ENCODE measurements at places on chromosomes 4 and X.

GRCh38 chrX:147570483-147570882 lies 341.2 kb upstream of the FMR1 start:
- no peak for DNase-seq

DNA sequence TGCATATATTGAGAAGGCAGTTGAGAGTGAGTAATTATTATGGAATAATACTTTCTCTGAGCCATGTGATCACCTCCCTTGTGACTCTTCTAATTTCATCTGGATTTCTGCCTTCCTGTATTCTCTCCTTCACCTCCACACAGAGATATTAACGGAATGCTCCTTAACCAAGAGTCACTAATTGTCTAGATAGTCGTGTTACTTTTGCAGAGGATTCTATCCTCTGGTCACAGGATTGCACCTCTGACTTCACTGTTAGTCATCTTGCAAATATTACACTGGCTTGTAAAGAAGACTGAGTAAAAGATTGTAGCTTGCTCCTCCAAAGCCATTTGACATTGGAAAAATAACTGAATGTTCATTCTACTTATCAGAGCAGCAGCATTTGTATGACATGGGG lies 160.9 kb downstream of the SH2D1A start:
- DNase-seq: no peak

GRCh38 chr4:70571772-70572171 lies 20.3 kb upstream of the AMBN start:
- DNase-seq: no peak

GRCh38 chrX:129227366-129227765 lies 295.9 kb downstream of the SMARCA1 start:
- no peak for DNase-seq

DNA sequence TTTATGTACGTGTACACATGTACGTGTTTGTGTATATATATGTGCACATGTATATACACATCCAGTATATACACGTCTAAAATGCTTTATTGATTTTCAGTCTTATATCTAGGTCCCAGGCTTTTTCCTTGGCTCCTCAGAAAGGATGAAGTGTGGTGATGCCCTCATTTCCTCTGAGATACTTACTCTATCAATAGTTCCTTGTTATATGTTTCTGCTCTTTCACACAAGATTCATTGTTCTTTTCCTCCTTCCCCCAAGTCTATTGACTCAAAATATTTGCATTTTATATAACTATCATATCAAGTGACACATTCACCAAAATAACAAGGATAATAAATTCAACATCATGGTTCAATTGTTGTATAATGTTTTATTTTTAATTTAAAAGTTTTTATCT lies 359.2 kb downstream of the EPHA5 start:
- DNase-seq: no peak

- DNase-seq: no peak
Observed at GRCh38 chr4:181536811-181537434, 706.3 kb upstream of the TENM3 start.

GRCh38 chrX:46333550-46333949 lies 211.7 kb downstream of the ZNF674 start:
- DNase-seq: no peak

DNA sequence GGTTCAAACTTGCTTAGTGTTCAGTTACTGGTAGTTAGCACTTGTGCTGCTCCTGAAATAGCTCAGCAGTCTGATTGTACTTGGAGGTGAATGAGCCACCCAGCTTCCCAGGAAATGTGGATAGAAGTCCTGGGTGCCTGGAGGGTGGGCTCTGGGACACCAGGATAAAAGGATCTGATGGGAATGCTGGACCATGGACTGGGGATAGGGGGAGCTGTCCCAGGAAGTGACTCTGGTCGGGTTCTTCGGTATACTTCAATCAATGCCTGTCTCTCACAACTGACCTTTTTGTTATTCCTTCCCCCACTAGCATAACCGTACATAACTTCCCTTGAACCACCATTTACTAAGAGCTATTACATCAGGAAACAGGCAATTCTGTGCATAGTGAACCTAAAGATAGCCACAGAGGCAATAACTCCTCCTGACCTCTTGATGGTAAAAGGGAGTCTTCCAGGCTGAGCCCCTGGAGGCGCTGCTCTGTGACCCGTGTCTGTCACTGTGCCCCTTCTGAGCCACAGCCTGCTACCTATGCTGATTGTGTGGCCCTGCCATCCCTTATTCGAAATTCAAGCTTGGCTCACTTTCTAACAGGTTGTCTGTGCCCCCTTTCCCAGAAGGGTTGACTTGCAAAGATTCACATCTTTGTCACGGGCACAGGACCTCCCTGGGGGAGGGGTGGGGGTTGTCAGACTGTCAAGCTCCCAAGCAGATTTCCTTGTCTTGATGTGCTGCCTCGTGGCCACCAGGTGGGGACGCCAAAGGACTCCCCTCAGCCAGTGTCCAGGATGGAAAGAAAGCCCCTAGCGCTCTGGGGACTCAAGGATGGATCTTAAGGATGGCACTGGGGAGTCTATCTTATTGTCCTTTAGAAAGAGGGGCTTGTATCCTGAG lies 24.5 kb upstream of the WDR1 start:
- DNase-seq: no peak

GRCh38 chrX:10929747-10930146 lies 181.4 kb upstream of the HCCS start:
- no peak for DNase-seq

DNA sequence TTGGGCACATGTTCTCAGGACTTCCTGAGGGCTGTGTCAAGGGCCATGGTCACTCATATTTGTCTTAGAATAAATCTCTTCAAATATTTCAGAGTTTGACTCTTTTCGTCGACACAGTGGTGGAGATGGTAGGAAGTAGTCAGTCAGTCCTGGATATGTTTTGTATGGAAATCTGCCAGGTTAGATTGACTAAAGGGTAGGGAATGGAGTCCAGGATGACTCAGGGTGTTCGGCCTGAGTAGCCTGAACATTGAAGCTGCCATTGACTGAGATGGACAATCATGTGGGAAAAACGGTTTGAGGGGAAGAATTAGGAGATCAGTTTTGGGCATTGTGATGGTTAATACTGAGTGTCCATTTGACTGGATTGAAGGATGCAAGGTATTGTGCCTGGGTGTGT lies 177.1 kb upstream of the CENPE start:
- DNase-seq: no peak

DNA sequence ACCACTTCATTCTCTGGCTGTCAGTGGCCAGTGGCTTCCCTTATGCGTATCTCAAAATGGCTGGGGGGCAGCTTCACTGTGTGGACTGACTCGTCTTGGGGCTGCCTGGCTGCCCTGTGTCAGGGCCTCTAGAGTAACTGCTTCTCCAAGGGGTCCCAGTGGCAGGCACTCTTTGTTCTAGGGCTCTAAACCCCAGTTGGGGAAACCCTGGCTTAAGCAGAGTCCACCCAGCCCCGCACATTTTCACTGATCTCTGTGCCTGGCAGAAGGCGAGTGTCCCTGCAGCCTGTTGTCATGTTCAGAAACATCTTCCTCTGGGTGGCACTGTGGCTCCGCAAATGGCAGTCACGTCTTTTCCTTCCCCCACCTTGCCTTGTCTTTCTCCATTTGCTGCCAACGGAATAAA lies 59.7 kb downstream of the NBDY start:
- peak; percentile 72 for DNase-seq

DNA sequence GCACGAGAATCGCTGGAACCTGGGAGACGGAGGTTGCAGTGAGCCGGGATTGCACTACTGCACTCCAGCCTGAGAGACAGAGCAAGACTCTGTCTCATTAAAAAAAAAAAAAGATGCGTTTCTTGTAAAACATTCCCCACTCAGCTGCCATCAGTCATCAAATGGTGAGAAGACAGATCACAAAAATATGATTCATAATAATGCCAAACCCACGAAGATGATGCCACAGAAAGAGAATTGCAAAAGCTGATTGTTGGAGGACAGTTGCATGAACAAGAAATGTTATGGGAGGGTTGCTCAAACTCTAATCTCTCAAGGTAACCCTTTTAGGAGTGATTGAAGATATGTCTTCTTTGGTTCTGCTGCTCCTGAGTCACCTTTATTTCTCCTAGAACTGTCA lies 21.4 kb upstream of the SMIM14 start:
- no peak for DNase-seq

- DNase-seq: no peak
Observed at GRCh38 chr4:4446434-4446833, 59.5 kb downstream of the NSG1 start.

GRCh38 chr4:41750121-41750625 lies 1.6 kb upstream of the PHOX2B start:
- DNase-seq: no peak

DNA sequence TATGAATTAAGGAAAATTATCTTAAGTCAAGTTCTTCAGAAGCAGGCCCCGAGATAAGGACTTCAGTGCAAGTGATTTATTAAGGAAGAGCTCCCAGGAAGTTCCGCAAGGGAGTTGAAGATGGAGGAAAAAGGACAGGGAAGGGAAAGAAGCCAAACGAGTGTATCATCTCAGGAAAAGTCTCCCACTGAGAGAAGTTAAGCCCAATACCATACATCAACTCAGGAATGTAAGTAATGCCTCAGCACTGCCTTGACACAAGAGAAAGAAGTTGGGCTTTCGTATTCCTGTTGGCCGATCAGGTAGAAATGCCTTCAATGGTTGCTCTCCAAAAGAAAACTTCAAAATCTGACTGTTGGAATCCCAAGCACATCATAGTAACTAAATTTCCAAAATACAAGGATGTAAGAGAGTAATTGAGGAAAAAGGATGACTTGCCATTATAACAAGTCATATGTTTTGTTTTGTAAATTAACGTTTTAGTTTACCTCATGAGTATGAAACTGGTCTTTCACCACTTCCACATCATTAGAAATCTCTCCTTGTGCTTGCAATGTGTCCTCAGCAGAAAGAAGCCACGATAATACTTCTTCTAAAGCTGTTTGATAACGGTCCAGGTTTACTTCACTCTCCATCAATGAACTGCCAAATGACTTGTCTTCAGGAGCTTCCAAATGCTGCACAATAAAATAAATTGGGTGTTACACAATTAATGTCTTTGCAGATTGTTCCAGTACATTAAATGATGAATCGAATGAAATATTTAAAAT lies 566.7 kb downstream of the DMD start:
- no peak for DNase-seq

DNA sequence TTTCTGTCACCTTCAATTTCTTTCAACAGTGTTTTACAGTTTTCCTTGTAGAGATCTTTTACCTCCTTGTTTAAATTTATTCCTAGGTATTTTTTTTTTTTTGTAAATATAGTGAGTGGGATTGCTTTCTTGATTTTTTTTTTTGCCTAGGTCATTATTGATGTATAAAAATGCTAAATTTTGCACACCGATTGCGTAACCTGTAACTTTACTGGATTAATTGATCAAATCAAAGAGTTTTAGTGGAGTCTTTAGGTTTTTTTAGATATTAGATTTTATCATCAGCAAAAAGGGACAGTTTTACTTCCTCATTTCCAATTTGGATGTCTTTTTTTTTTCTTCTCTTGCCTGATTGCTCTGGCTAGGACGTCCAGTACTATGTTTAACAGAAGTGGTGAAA lies 40.9 kb downstream of the TEX13A start:
- no peak for DNase-seq

GRCh38 chr4:139028191-139028661 lies 12.6 kb downstream of the NOCT start:
- DNase-seq: no peak

DNA sequence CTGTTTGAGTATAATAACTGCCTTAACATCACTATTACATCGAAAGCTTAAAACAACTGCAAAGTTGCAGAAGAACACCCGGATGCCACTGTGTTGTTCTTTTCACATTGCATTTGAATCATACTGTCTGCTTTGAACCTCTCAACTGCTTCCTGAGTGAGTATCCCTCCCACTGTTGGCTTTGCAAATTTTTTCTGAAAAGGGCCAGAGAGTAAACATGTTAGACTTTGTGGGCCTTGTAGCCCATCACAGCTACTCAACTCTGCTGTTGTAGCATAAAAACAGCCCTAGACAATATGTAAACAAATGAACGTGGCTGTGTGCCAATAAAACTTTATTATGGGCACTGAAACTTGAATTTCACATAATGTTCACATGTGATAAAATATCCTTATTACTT lies 76.1 kb downstream of the NSG1 start:
- DNase-seq: no peak

DNA sequence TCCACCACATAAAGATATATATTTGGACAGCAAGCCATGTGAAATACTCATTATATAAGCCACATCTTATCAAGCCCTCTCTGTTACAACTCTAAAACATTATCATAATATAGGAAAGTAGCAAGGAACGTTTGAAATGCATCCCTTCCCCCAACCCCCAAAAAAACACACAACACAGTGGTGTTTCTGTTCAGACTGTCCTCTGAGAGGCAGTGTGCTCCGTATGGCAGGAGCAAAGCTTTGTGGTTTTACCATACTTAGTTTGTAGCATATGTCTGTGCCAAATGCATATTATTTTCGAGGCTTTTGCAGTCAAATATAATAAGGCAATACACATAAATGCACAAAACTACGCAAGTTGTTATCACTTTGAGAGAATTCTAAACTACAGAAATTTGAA lies 194.2 kb downstream of the RAPGEF2 start:
- no peak for DNase-seq

- DNase-seq: no peak
Observed at GRCh38 chr4:171629182-171629581, 184.0 kb upstream of the GALNTL6 start.

- no peak for DNase-seq
Observed at GRCh38 chr4:142218726-142219125, 582.3 kb downstream of the IL15 start.

DNA sequence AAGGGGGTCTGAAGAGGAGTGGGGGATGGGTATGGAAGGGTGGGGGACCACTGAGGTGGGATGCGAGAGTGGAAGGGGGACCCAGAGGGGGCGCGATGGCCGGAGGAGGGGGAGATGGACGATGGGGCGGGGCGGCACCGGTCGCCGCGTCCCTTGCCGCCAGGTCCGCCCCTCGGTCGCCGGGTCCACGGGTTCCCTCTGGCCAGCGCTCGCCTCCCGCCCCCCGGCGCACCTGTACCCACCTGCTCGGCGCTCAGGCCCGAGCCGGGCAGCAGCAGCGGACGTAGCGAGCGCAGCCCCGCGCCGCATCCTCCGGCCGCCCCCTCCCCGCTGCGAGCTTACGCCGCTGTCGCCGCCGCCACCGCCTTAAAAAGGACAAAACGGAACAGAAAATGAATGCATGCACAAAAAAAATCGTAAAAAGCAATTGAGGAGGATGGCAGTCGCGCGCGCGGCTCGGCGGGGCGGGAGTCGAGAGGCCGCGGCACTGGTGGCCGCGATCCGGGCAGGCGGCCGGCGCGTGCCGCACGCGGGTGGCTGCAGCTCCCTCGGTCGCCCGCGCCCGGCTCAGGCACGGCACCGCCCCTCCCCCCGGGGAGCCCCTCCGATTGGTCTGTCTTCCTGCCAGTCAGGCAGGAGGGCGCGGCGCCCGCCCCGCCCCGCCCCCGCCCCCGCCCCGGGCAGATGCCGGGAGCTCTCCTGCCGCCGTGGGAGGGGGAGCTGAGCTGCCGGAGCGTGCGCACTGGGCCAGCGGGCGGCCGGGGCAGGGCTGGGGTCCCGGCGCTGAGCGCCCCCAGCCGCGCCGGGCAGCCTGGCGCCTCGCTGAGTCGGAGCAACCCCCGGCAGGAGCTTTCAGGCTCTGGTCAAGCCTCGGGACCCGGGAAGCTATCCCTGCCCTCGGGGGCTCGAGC lies at the start of gene JAKMIP1:
TSS of gene JAKMIP1 (minus strand) at position 539 of the 911 bp plus-strand sequence. CDS start 87,699 bp downstream, outside the sequence.
- DNase-seq: peak; percentile 35

All from hematopoietic multipotent progenitor cell treated with erythropoietin and hydrocortisone succinate and interleukin-3 and kit ligand, for 8 days (in vitro differentiated cells).